Glutamatergic neuron (in vitro differentiated cells): ENCODE measurements at places on chromosomes 5 and 9.

GRCh38 chr5:96332535-96333366 lies 100.3 kb downstream of the PCSK1 start:
- no peak for DNase-seq

- no peak for DNase-seq
Observed at GRCh38 chr9:33458444-33458843, 11.1 kb upstream of the AQP3 start.

GRCh38 chr9:78031444-78031892 lies at the start of gene GNAQ:
Gene GNAQ, minus strand, starts transcription at chr9:78031811. Its CDS starts 576 bp downstream, at chr9:78031235.
- peak; percentile 71 for DNase-seq

DNA sequence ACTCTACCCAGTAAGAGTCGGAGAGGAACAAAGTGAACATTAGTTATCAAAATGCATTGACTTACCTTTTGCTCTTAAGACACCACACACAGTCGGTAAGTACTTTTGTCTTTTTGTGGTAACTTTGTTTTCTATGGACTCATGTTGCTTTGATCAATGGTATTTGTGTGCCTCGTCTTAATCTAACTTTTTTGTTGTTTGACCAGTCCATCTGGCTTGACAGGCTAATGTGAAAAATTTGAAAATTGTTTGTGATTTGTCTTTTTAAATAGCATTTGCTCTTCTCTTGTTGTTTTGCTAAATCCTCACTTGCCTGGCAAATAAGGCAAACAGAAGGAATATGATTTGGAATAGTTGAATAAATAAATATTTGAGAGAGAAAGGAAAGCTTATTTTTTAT lies 71.4 kb upstream of the CHD1 start:
- no peak for DNase-seq

DNA sequence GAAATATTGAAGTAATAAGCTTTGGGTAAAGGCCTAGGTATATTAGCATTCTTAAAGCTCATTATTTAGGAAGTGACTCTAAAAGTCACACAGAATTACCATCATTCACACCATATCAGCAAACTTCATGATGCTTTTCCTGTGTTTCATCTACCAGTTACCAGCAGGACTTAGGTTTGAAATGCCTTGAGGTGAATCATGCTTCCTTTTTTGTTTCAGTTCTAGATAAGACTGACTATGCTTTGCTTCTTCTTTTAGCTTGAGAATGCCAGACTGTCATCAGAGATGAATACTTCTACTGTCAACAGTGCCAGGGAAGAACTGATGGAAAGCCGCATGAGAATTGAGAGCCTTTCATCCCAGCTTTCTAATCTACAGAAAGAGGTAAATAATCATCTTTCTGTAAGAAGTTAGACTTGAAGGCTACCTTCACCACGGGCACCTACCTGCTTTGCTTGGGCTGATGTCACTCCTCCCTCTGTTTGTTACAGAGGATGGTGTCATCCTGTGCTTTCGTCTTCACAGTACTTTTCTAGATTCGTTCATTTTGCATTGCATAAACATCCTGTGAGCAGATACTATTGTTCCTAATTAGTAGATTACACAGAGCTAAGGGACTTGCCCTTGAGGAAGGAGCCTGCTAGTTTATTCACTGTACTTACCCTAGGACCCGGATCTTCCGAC lies 34.7 kb downstream of the LMNB1 start:
- DNase-seq = no peak

DNA sequence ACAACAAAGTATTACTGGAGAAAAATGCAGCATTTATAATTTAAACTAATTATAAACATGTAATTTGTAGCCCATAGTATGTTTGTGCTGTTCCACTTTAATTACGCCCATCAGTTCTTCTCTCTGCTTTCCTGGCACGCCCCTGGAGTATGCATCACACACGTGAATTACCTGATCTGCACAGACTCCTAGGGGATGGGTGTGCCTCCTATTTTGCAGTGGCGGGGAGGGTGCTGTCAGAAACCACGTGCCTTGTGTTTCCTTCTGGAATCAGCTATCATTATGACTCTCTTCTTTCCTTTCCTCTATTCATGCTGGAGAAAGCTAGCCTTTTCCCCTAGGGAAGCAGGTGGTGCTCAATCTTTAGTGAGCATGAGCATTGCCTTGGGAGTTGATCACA lies 43.3 kb downstream of the RPS23 start:
- no peak for DNase-seq

GRCh38 chr9:129776566-129776937 lies 23.7 kb upstream of the PTGES start:
- DNase-seq = no peak

GRCh38 chr5:69484891-69485290 lies 7.7 kb upstream of the OCLN start:
- no peak for DNase-seq

GRCh38 chr9:86794391-86795046 lies 152.8 kb downstream of the GAS1 start:
- DNase-seq = no peak

GRCh38 chr5:156491766-156492165 lies 164.8 kb downstream of the SGCD start:
- no peak for DNase-seq

DNA sequence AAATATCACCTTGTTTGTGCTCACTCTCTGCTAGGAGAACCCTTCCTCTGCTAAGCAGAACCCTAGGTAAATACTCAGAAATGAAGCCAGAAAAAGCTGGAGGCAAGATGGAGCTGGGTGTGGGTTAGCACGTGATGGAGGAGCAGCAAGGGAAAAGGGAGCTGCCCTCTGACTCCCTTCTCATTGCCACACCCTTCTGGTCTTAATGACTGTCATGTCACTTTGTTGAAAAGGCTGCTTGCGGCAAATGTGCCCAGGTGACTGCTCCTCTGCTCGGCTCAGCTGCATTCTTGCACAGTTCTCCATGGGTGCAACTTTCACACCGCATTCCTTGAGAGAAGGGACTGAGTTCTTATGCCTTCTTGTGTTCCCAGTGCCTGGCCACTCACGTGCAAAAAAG lies 36.4 kb upstream of the TBC1D2 start:
- DNase-seq = no peak

DNA sequence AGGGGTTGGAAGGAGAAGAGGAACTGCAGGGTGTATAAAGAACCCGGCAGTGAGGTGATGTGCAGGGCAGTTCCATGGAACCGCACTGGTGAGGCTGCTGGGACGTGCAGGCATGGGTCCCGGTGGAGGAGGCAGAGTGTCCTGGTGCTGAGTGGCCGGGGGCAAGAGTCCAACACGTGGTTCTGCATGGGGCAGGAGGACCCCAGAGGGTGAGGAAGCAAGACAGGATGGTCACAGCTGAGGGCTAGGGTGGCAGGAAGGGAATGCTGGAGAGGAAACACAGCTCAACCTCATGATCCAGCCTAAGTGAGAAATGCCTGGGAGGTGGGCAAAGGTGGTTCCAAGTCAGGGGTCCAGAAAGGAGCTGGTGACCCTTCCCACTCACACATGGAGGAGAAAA lies 87.2 kb downstream of the S1PR3 start:
- DNase-seq = no peak

DNA sequence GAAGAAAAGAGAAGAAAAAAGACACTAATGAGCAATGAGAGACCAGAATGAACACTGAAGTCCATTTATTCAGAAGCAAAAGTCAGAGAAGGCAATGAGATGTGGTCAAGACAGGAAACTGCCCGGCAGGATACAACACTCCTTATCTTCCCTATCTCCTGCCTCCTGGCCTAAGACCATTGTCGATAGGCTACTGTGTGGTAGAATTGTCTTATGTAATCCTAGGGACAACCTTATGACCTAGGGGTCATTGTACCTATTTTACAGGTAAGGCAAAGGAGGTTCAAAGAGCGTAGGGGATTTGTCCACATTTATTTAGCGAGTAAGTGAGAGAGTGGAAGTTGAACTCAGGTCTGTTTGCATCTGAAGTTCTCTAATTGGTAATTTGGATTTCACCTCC lies 63.0 kb upstream of the PTPN3 start:
- DNase-seq = no peak

DNA sequence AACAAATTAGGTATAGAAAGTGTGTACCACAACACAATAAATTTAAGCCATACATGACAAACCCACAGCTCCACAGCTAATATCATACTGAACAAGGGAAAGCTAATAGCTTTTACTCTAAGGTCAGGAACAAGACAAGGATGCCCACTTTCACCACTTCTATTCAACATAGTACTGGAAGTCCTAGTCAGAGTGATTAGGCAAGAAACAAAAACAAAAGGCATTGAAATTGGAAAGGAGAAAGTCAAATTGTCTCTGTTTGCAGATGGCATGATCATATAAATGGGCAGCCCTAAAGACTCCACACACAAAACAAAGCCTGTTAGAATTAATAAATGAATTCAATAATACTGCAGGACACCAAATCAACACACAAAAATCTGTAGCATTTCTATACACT lies 548.8 kb downstream of the CTNND2 start:
- DNase-seq = no peak

- peak; percentile 64 for DNase-seq
Observed at GRCh38 chr9:136847088-136847825, 2.0 kb upstream of the PHPT1 start.

DNA sequence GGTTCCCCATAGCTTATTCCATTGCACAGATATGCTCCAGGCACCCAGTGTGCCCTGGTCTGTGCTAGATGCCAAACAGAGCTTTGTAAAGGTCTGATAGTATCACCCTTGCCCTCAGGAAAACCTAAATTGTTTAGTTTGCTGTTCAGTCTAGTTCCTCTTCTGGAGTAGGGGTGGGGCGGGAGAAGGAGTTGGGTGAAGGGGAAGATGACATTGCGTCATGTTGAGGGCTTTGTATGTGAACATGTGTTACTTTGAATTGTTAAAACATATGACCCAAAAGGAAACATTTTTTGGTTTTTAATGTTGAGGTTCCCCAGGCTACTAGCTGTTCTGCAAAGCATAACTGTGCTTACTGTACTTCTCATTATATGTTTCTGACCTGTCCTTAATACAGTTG lies 40.6 kb downstream of the HACD4 start:
- no peak for DNase-seq

DNA sequence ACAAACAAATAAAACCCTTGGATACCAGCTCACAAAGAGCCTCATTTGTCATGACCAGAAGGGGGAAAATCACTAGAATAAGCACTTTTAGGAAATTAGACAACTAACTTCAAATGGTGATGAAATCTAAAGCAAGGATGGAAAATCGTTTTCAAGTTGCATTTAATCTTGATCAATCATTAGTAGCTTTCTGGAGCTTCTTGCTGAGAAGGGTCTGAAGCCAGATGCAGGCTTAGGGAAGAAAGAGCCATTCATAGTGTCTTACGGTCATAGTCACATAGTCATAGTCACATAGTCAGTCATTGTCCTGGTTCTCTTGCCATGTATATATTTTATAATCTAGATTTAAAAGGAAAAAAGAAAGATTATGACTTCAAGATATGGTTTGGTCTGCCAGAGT lies 610.5 kb downstream of the ACTL7B start:
- DNase-seq = no peak

GRCh38 chr9:73259086-73259696 lies 107.5 kb downstream of the ANXA1 start:
- no peak for DNase-seq

DNA sequence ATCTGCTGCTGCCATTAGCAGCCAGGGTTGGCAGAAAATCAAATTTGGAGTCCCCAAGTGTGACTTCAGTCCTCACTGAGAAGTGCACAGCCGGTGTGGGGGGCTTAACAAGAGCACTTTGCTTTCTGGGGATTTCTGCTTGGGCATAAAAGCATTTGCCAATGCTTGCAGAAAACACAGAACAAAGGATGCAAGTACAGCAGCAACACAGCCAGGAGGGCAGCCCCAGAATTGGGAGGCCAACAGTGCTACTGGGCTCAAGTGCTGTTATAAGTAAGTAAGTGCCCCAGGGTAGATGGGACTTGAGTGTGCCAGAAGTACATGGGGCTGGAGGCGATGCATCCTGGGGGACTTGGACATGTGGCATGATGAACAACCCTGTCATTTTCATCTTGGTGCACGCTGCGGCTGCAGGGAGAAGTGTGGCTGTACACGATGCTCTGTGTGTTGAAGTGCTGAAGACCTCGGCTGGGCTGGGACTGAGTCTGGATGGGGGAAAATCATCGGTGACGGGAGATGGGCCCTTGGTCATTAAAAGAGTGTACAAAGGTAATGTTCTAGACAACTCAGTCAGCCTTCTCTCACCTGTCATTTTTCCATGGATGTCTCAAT lies 73.3 kb downstream of the GOLPH3 start:
- DNase-seq = no peak

- DNase-seq = no peak
Observed at GRCh38 chr9:108224716-108225115, 631.1 kb downstream of the ACTL7B start.

GRCh38 chr9:109264877-109265587 lies 55.8 kb downstream of the EPB41L4B start:
- no peak for DNase-seq

GRCh38 chr5:76274571-76274970 lies 128.5 kb upstream of the IQGAP2 start:
- no peak for DNase-seq

- DNase-seq = peak; percentile 62
Observed at GRCh38 chr5:109611505-109611904, 78.2 kb upstream of the MAN2A1 start.

- DNase-seq = peak; percentile 51
Observed at GRCh38 chr9:2623288-2624050, 1.9 kb downstream of the VLDLR start.

DNA sequence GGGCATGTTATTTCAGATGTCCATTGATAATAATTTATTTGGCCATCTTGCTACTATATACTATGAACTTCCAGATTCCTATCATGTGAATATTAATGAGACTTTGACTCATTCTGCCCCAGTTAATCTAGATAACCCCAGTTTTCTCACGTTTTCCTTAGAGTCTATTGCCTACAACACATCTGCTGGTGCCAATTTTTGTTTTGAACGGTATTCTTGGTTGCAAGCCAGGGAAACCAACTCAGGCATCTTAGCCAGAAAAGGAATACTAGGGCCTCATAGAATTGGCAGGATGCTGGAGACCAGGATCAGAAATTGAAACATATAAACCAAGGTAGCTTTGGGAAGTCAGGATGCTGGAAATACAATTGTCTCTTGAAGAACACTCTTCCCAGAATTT lies 28.0 kb upstream of the NPR3 start:
- DNase-seq = no peak

- DNase-seq = no peak
Observed at GRCh38 chr5:31972558-31972957, 201.6 kb downstream of the GOLPH3 start.

GRCh38 chr9:125235804-125236519 lies 5.2 kb downstream of the HSPA5 start:
- no peak for DNase-seq

DNA sequence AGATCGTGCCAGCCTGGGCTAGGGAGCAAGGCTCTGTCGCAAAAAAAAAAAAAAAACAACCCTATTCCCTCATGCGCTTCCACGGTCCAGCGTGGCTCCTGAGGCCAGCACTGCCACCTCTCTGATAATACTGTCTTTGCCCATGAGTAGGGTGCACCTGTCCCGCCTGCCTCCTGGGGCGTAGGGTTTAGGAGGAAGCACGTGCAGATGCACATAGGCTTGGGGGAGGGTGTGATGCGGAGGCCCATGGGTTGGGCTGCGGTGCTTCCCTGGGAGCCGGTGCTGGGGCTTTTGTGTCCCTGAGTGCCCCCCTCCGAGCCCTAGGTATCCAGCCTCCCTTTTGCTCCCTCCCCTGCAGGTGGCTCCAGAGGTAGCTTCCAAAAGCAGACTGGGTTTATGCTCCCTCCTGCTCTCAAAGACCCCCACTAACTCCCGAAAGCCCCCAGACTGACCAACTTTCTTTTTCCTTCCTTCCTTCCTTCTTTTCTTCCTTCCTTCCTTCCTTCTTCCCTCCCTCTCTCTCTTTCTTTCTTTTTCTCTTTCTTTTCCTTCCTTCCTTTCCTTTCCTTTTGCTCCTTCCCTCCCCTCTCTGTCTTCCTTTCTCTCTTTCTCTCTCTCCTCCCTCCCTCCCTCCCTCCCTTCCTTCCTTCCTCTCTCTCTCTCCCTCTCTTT lies 12.8 kb downstream of the FGFR4 start:
- DNase-seq = no peak
